ENCODE measurements at places on chromosomes 4 and X. TPM values are rescaled to one million over a fixed set of nuclear protein-coding genes. Genes with fewer than 3 reads are reported as not detected.

DNA sequence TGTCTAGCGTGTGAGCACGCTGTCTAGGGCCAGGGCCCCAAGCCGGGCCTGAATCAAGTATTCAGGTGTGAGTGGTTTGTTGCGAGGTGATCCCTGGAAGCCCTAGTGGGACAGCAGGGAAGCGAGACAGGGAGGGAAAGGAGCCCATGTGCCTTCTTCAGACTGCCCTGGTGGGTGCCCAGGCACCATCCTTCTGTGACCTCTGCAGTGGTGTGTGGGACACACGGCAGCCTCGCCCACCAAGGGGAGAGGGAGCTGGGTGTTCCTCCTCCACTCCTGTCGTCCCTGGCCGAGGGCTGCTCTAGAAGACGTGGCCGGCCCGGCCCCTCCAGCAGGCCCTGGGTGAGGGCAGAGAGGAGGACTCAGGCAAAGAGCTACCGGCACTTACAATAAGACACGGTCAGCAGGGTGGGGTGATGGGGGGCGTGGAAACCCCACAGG, 47.4 kb downstream of the HTRA3 start:
- DNase-seq, result no peak

GRCh38 chr4:167238226-167238625, 3.9 kb upstream of the SPOCK3 start:
- DNase-seq, result no peak

- DNase-seq, result no peak
These were observed 42.0 kb downstream of the CENPE start for GRCh38 chr4:103156106-103156505.

Gene CENPVL2
- 0.32 TPM for polyA plus RNA-seq

Gene FRAS1
- 79.1 TPM for polyA plus RNA-seq

Gene MFAP3L
- 20.4 TPM for polyA plus RNA-seq

Gene ERCC6L
- 5.4 TPM for polyA plus RNA-seq

Gene DMD
- polyA plus RNA-seq, result 17.3 TPM

Gene DLG3
- 41.5 TPM for polyA plus RNA-seq
